ENCODE measurements at places on chromosomes 2 and 18. TPM values are rescaled to one million over a fixed set of nuclear protein-coding genes. Genes with fewer than 3 reads are reported as not detected.

CRYBA2 gene
- not detected for total RNA-seq

C2orf72 gene
- total RNA-seq: under 0.01 TPM

ZEB2 gene
- total RNA-seq: 8.4 TPM

ELOA2 gene
- not detected for total RNA-seq

PLCL1 gene
- 0.51 TPM for total RNA-seq

TGIF1 gene
- total RNA-seq: 136 TPM

HOXD12 gene
- not detected for total RNA-seq

CCDC178 gene
- total RNA-seq: 2.2 TPM

PARD3B gene
- 13.3 TPM for total RNA-seq

GBX2 gene
- 1.1 TPM for total RNA-seq

ABCG8 gene
- total RNA-seq: not detected

OLA1 gene
- 139 TPM for total RNA-seq

HOXD13 gene
- under 0.01 TPM for total RNA-seq

MC2R gene
- total RNA-seq: not detected

SF3B1 gene
- total RNA-seq: 219 TPM

TNFRSF11A gene
- total RNA-seq: 41.7 TPM

EVX2 gene
- not detected for total RNA-seq

ASB18 gene
- total RNA-seq: under 0.01 TPM

MC4R gene
- not detected for total RNA-seq

NEURL3 gene
- total RNA-seq: 0.51 TPM

TMEM198 gene
- not detected for total RNA-seq

GCA gene
- 12.9 TPM for total RNA-seq

GKN1 gene
- total RNA-seq: not detected

ABCG5 gene
- total RNA-seq: not detected

TSPYL6 gene
- total RNA-seq: not detected

LRPPRC gene
- 58.0 TPM for total RNA-seq

SATB2 gene
- total RNA-seq: 0.85 TPM

CERKL gene
- total RNA-seq: not detected

ACOXL gene
- not detected for total RNA-seq

GPATCH11 gene
- total RNA-seq: 9.4 TPM

CNTNAP5 gene
- not detected for total RNA-seq

PLEKHH2 gene
- 0.14 TPM for total RNA-seq

LOXHD1 gene
- 0.05 TPM for total RNA-seq

DUSP19 gene
- total RNA-seq: 4.4 TPM

SCYGR7 gene
- total RNA-seq: not detected

LIPG gene
- total RNA-seq: 1.9 TPM

FEV gene
- total RNA-seq: not detected

KATNAL2 gene
- total RNA-seq: 0.51 TPM

SPATS2L gene
- 54.0 TPM for total RNA-seq

FAM124B gene
- total RNA-seq: 139 TPM

MROH2A gene
- total RNA-seq: not detected

ADD2 gene
- 13.3 TPM for total RNA-seq

AGXT gene
- total RNA-seq: not detected

FSHR gene
- total RNA-seq: not detected

Data from dermis blood vessel endothelial cell (primary cell).